Omental fat pad (tissue), 4 donors: ENCODE measurements at places on chromosomes 11 and 22. TPM values are rescaled to one million over a fixed set of nuclear protein-coding genes. Genes with fewer than 3 reads are reported as not detected.

SCGB1A1 gene
- not detected for total RNA-seq

H19 gene
- 386 TPM for total RNA-seq

OR2D2 gene
- total RNA-seq = not detected

CLMP gene
- 89.7 TPM for total RNA-seq

PACSIN3 gene
- 13.6 TPM for total RNA-seq

ARHGEF17 gene
- 80.7 TPM for total RNA-seq

RNASEH2C gene
- total RNA-seq = 192 TPM

PES1 gene
- total RNA-seq = 50.9 TPM

MYOD1 gene
- not detected for total RNA-seq
